ENCODE measurements at places on chromosomes 2 and 18.

DNA sequence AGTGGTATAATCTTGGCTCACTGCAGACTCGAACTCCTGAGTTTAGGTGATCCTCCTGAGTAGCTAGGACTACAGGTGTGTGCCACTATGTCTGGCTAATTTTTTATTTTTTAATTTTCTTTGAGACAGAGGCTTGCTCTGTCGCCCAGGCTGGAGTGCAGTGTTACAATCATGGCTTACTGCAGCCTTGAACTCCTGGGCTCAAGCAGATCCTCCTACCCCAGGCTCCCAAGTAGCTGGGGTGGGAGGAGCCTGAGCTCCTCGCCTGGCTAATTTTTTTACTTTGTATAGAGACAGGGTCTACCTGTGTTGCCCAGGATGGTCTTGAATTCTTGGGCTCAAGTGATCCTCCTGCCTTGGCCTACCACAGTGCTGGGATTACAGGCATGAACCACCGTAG is 62.5 kb downstream of the BABAM2 start:
- no peak for DNase-seq

DNA sequence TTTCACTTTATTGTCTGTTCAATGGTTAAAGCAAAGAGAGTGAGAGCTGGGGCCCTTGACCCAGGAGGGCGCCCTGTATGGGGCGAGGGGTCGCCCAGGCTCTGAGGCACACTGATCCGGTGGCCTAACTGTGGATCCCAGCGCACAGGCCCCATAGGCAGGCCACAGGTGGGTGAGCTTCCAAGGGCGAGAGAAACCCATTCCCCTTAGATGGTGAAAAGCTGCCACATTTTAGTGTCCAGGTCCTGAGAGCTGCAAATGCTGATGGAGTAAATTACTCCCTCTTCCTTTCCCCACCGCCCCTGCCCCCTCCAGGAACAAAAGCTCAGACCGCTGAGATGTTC is 5.9 kb upstream of the DLX2 start:
- DNase-seq, result no peak

DNA sequence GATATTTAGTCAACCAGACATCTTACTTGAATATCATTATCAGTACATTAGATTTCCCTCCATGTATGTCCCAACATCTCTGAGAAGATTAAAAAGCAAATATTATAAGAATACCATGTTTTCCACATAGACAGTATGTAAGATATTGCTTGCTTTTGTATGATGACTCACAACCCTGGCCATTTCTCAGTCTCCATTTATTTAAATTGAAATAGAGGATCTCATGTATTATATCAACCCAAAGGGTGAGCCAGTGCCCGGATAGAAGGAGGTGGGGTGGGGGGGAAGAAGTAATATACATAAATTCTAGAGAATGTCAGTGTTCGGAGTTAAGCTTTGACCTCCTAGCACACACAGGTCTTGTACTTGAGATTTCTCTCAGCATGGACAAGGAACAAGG is 109.6 kb downstream of the KYNU start:
- no peak for DNase-seq

- no peak for DNase-seq
These were observed 5.4 kb upstream of the BOD1L2 start for GRCh38 chr18:57141208-57142129.

- DNase-seq, result no peak
These were observed 134.9 kb upstream of the ZNF236 start for GRCh38 chr18:76687304-76687962.

Data from esophagus squamous epithelium (tissue), 5 donors.